Mesangial cell (primary cell): ENCODE measurements at places on chromosomes 11 and 22. TPM values are rescaled to one million over a fixed set of nuclear protein-coding genes. Genes with fewer than 3 reads are reported as not detected.

The MUS81 gene
- total RNA-seq, result 52.4 and 57.2 TPM in 2 replicates

The SLC1A2 gene
- total RNA-seq, result under 0.01 TPM in 1 of 2 replicates, not detected in the other

The AQP11 gene
- 0.33 and 2.4 TPM in 2 replicates for total RNA-seq

The LRRC10B gene
- not detected in 2 replicates for total RNA-seq

The MUC2 gene
- not detected in 2 replicates for total RNA-seq

The MPZL2 gene
- 0.16 and 3.8 TPM in 2 replicates for total RNA-seq

The SOX6 gene
- 0.33 and 9.3 TPM in 2 replicates for total RNA-seq

The OR2AG1 gene
- total RNA-seq, result not detected in 2 replicates

The PRG3 gene
- not detected in 2 replicates for total RNA-seq

The PACSIN3 gene
- 30.0 and 42.7 TPM in 2 replicates for total RNA-seq

The SCN2B gene
- 0.13 TPM in 1 of 2 replicates, not detected in the other for total RNA-seq

The ADAMTS15 gene
- 5.5 and 43.0 TPM in 2 replicates for total RNA-seq

The DEPDC7 gene
- 1.9 and 2.3 TPM in 2 replicates for total RNA-seq

The PATE2 gene
- total RNA-seq, result not detected in 2 replicates

The PKDREJ gene
- total RNA-seq, result not detected in 2 replicates

The NLRP6 gene
- total RNA-seq, result not detected in 2 replicates

The KDELR3 gene
- 64.2 and 64.9 TPM in 2 replicates for total RNA-seq

The P2RX3 gene
- not detected in 2 replicates for total RNA-seq

The MGAT3 gene
- 0.16 and 2.2 TPM in 2 replicates for total RNA-seq

The FOSL1 gene
- total RNA-seq, result 19.8 and 147 TPM in 2 replicates

The FOLR2 gene
- total RNA-seq, result not detected in 2 replicates

The RAB36 gene
- 4.7 and 8.9 TPM in 2 replicates for total RNA-seq

The RIMBP3B gene
- not detected in 2 replicates for total RNA-seq

The TMEM191C gene
- total RNA-seq, result 0.98 and 1.3 TPM in 2 replicates

The MMP27 gene
- not detected in 2 replicates for total RNA-seq

The NXPE1 gene
- total RNA-seq, result not detected in 2 replicates

The APOA5 gene
- not detected in 2 replicates for total RNA-seq

The RGL4 gene
- total RNA-seq, result not detected in 2 replicates

The ST14 gene
- 0.98 and 4.3 TPM in 2 replicates for total RNA-seq

The C22orf31 gene
- not detected in 2 replicates for total RNA-seq

The SMIM35 gene
- not detected in 2 replicates for total RNA-seq
